ENCODE measurements at places on chromosomes 3 and 15.

GRCh38 chr3:142863010-142863817 lies 25.7 kb downstream of the PCOLCE2 start:
- DNase-seq, result peak; percentile 55

GRCh38 chr3:107524841-107525643 lies 2.3 kb downstream of the BBX start:
- DNase-seq, result peak; percentile 48

- no peak for DNase-seq
Observed at GRCh38 chr3:187914231-187914630, 169.0 kb upstream of the BCL6 start.

- DNase-seq, result no peak
Observed at GRCh38 chr3:194938845-194939531, 253.3 kb downstream of the FAM43A start.

DNA sequence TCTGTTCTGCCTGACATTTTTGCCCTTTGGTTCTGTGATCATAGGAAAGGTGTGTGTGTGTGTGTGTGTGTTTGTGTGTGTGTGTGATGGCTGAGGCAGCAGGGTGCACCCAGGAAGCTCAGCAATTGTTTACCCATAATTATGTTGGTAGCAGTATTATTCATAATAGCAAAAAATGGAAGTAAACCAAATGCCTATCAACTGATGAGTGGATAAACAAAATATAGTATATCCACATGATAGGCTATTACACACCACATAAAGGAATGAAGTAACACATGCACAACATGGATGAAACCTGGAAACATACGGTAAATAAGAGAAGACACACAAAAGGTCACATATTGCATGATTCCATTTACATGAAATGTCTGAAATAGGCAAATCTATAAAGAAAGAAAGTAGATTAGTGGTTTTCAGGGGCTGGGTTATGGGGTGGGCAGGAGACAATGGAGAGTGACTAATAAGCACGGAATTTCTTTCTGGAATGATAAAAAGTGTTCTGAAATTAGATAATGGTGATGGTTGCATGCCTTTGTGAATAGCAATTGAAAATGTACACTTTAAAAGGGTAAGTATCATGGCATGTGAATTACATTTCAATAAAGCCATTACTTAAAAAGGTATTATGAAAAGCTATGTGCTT lies 167.2 kb downstream of the POLR2M start:
- no peak for DNase-seq

DNA sequence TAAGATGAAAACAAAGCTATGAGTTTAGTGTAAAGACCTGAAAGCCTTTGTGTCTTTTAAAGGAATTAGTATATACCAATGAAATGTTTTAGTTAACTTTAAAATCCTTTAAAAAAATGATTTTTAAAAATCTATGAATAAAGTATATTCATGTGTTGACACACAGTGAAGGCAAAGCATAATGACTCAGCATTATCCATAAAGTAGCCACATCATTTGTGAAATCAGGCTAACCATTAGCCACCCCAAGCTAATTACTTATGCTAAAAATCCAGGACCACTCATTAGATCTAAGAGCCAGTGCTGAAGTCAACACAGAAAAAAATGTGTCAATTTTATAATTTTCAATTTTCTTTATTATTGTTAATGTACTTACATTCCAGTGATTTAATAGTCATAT lies 310.2 kb downstream of the TBC1D5 start:
- no peak for DNase-seq

- peak; percentile 30 for DNase-seq
Observed at GRCh38 chr3:101069901-101070798, 76.9 kb upstream of the ABI3BP start.

DNA sequence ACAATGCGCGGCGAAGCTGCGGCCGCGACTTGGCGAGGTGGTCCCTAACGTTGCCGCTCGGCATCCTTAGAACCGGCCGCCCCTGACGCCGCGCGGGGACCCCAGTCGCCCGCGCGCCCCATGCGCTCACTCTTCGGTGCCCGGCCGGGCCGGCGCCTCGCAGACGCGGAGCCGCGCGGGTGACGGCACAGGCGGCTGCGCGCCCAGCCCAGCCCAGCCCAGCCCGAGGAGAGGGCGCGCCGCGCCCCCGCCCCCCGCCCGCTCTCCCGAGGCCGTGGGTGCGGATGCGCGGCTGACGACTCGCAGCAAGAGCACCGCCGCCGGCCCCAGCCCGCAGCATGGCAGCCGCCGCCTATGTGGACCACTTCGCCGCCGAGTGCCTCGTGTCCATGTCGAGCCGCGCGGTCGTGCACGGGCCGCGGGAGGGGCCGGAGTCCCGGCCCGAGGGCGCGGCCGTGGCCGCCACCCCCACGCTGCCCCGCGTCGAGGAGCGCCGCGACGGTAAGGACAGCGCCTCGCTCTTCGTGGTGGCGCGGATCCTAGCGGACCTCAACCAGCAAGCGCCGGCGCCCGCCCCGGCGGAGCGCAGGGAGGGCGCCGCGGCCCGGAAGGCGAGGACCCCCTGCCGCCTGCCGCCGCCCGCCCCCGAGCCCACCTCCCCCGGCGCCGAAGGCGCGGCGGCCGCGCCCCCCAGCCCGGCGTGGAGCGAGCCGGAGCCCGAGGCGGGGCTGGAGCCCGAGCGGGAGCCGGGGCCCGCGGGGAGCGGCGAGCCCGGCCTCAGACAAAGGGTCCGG lies 437 bp downstream of the KLF13 start:
- DNase-seq, result peak; percentile 76

DNA sequence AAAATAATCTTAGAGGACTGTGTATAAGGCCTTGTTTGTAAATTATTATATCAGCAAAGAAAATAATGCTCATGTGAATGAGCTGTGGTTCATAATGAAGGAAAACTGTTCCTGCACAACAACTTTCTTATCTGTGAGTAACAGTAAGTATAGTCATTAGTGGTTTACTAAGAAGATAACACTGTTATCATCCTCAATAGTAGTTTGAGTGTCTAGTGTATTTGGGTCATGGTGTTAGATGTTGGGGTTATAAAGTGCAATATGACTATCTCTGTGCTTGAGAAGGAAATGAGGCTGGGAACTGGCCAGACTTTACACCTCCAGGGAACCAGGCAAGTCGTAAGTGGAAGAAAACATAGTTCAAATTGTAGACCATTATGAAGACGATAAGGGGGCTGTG lies 15.6 kb downstream of the VPS8 start:
- DNase-seq, result no peak

- no peak for DNase-seq
Observed at GRCh38 chr3:23128655-23129054, 74.5 kb upstream of the UBE2E2 start.

- DNase-seq, result no peak
Observed at GRCh38 chr3:184619787-184620430, 58.3 kb downstream of the EPHB3 start.

DNA sequence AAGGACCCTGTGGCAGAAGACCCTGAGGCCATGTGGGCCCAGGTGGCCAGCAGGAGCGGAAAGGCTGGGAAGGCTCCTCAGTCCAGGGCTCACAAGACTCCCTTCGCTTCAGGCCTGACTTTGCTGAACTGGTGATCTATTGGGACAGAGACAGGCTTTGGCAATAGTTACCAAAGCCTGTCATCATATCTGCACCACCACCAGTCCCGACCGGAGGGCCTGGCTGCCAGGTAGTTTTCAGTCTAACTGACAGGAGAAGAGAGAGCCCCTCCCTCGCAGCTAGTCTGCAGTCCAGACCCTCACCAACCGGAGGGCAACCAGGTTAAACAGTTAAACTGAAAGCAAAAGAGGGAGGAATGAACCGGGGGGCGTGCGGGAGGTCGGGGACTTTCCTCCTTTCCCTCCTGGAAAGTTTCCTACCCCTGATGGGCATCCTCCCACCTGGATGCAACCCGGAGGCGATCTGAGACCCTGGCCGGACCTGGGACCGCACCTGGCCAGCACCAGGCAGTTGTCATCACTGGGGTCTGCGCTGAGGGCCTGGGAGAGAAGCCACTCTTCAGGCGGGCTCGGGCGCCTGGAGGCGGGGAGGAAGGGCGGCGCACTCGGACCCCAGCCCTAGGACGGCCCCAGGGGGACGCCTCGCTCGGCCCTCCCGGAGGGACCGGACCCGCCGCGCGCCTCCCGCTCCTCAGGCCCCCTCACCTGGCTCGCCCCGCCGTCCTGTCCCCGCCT lies 435 bp downstream of the RAB27A start:
- DNase-seq, result peak; percentile 18

DNA sequence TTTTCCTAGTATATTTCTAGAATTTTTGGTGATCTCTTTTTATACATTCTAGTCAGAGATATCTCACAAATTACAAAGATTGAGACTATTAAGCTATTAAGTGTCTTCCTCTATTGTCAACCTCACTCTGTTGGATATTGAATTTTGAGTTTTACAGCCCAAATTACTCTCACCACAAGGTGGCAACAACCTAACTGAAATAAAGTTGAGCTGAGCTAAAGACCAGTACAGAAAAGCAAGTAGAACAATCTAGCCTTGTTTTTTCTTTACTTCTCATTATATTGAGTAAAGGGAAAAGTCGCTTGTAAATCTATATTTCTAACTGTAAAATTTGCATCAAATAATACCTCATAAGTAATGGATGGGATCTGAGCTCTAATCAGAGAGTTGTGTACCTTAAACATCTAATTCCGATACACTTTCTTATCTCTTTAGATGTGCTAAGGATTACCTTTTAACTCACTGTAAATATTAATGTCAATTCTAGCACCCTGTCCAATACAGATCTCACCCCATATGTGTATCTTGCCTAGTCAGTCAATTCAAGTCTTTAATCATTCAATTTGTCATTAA lies 13.6 kb upstream of the COMMD2 start:
- DNase-seq, result peak; percentile 47

DNA sequence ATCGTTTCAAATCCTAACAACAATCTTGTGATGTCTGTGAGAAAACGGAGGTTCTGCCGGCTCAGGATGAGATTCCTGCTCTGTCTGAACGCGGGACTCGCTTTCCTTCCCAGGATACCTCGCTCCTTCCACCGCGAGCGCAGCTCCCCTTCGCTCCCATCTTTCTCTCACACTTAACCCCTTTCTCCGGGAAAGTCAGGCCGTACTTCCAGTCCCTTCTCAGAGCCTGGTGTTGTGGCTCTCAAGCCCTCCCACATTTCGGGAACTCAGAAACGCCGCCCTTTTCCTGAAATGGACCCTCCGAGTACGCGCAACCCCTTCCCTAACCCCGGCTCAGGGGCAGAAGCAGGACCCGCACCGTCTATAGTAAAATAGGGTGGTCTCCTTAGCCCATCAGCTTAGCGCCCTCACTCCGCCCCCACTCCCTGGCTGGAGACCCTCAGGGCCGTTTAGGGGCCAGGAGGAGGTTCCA lies 378 bp upstream of the FEM1B start:
- no peak for DNase-seq

GRCh38 chr3:143184099-143184498 lies 64.5 kb downstream of the CHST2 start:
- no peak for DNase-seq

GRCh38 chr15:101712078-101712477 lies 12.2 kb downstream of the TARS3 start:
- no peak for DNase-seq

DNA sequence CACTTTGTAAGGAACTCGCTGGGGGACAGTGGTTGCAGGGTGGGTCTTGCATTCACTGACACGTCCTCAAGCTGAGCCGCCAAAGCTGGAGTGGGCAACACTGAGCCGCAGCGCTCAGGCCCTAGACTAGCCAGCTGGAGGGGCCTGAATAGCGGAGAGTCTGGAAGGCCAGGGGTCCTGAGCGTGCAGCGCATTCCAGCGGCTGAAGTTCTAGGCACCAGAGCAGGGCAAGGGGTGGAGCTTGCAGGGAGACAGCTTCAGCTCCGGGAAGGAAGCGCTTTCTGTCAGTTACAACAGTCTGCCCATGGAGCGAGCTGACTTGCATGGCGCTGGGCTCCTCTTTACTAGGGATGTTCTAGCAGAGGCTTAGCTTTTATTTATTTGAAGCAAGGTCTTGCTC lies 2.7 kb downstream of the MAP6D1 start:
- no peak for DNase-seq

GRCh38 chr3:160279657-160280056 lies 54.4 kb downstream of the C3orf80 start:
- DNase-seq, result no peak

GRCh38 chr3:158768881-158769543 lies 32.8 kb upstream of the MFSD1 start:
- DNase-seq, result peak; percentile 74

DNA sequence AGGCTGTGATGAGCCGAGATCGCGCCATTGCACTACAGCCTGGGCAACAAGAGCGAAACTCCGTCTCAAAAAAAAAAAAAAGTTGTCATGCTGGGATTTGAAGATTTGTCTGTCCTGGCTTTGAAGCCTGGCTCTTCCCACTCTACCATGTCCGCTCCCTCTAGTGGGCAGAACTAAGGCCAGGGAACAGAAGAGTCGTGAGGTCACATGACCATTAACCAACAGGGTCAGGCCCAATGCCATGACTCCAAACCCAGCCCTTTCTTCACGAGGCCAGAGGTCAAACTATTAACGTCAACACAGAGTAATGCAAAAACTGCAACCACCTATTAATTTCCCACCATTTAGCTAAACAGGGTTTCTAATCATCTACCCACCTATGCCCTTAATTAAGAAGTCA lies 212.1 kb downstream of the ADAMTS17 start:
- no peak for DNase-seq

GRCh38 chr3:83523470-83524073 lies 1435.2 kb upstream of the CADM2 start:
- DNase-seq, result peak; percentile 32

- no peak for DNase-seq
Observed at GRCh38 chr3:112333381-112334317, 693 bp downstream of the CD200 start.

- no peak for DNase-seq
Observed at GRCh38 chr15:65330934-65331645, 26.6 kb downstream of the RNU5B-1 start.

GRCh38 chr15:31563421-31563820 lies 236.8 kb downstream of the KLF13 start:
- DNase-seq, result no peak

DNA sequence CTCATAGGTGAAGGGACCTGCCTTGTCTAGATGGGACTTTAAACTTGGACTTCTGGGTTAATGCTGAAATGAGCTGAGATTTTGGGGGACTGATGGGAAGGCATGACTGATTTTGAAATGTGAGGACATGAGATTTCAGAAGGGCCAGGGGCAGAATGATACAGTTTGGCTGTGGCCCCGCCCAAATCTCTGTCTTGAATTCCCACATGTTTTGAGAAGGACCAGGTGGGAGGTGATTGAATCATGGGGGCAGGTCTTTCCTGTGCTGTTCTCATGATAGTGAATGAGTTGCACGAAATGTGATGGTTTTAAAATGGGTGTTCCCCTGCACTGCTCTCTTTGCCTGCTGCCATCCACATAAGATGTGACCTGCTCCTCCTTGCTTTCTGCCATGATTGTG lies 42.8 kb downstream of the ILDR1 start:
- DNase-seq, result no peak

- no peak for DNase-seq
Observed at GRCh38 chr3:10280571-10280970, 12.2 kb downstream of the GHRL start.

- no peak for DNase-seq
Observed at GRCh38 chr15:95681836-95682544, 648.5 kb upstream of the NR2F2 start.

- DNase-seq, result no peak
Observed at GRCh38 chr15:27293607-27294006, 322.6 kb downstream of the GABRG3 start.

Data from Caki2 (cell line).